ENCODE measurements at places on chromosomes 3 and 15.

GRCh38 chr15:83653639-83654378 is at the start of gene ADAMTSL3:
Gene ADAMTSL3 (plus strand): TSS chr15:83654123. CDS start chr15:83655762, 1,639 bp downstream.
- no peak for DNase-seq

DNA sequence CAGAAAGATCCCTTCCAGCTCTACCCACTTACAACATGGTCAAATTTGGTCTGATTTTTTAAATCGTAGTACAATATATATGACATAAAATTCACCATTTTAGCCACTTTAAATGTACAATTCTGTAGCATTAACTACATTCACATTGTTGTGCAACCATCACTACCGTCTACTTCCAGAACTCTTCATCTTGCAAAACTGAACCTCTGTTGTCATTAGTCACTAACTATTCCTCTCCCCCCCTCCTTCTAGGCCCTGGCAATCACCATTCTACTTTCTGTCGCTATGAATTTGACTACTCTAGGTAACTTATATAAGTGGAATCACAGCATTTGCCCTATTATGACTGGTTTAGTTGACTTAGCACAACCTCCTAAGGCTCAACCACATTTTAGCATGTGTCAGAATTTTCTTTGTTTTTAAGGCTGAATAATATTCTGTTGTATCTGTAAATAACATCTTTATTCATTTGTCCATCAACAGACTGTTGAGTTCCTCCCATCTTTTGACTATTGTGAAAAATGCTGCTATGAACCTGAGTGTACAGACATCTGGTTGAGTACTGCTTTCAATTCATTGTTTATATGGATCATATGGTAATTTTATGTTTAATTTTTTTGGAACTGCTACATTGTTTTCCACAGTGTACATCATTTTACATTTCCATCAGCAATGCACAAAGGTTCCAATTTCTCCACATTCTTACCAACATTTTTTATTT is 35.5 kb upstream of the CCR2 start:
- no peak for DNase-seq

DNA sequence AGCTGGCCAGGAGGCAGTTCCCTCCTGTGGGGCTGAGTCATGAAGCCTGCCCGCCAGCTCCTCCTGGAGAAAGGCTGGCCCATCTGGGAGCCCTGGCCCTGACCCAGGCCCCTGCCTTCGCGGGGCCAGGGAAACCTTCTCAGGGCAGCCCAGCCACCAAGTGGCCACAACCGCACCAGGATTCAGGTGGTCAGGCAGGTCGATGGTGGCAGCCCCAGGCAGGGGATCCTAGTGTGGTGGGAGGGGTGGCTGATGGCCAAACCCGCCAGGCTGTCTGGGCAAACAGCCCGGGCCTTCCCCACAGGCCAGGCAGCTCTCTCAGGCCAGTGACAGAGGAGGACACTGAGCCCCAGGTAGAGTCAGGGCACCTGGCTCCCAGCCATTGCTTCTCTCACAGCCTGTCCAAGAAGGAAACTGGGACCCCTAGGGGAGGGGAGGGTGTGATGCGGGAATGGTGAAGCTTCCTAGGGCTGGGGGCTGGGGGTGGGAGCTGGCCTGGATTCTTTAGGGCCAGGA is 1.2 kb downstream of the TWF2 start:
- DNase-seq = no peak

- DNase-seq = no peak
Measured at GRCh38 chr3:165070682-165071081, 7.6 kb downstream of the SI start.

GRCh38 chr3:167859610-167860009 is 124.1 kb downstream of the SERPINI1 start:
- DNase-seq = no peak

DNA sequence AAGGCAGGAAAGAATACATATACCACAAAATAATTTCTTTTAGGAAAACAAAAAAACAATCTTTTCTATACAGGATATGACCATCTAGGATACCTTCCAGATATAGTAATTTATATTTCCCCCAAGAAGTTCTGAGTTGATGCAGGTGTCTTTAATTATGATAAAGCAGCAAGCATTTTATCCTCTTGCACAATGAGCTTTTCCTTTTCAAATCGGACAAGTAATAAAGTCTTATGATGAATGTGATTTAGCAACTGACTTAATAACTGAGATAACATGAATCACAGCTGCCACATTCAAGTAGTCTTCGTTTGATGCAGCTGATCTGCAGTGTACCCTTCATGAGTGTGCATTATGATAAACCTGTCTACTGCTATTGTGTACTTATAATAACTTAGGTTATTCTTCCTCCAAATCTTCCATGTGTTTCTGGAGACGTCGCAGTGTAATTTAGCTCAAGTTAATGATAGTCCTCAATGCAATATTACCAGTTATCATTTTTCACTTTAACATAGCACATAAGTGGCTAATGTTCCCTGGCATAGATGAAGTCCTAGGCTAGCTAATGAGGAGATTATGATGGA is 260.3 kb upstream of the MRPL3 start:
- DNase-seq = no peak

- no peak for DNase-seq
Measured at GRCh38 chr3:52843108-52843865, 8.5 kb upstream of the MUSTN1 start.

DNA sequence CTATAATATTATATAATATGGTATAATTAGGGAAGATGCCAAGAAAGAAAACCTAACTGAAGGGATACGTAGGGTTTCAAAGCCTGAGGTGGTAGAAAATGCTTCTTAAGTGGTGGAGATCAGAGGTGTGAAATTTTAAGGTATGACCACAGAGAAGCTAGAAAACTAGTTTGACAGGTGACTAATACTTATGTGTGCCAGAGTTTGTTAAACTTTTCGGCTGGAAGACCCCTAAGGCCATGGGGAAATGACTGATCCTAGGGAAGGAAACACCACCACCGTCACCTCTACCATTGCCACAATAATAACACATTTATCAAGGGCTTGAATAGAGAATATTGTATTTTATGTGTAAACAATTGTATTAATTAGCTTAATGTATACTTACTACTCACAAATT is 261.4 kb upstream of the GBE1 start:
- no peak for DNase-seq

GRCh38 chr3:24604215-24604614 is 109.6 kb upstream of the THRB start:
- no peak for DNase-seq

DNA sequence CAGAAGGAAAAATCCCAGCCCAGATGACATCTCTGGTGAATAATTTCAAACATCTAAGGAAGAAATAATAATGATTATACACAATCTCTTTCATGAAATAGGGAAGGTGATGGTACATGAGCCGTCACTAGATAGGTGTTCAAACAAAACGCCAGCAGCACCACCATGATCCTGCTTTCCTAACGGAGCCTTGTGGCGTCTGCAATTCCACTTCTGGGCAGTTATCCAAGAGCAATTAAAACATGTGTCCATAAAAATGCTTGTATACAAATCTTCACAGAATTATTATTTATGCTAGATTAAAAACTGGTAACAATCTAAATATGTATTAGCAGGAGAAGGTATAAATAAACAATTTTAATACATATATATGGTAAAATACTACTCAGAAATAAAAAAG is 33.7 kb downstream of the RTP4 start:
- no peak for DNase-seq

GRCh38 chr3:136343873-136344555 is 93.9 kb downstream of the PCCB start:
- DNase-seq = no peak

DNA sequence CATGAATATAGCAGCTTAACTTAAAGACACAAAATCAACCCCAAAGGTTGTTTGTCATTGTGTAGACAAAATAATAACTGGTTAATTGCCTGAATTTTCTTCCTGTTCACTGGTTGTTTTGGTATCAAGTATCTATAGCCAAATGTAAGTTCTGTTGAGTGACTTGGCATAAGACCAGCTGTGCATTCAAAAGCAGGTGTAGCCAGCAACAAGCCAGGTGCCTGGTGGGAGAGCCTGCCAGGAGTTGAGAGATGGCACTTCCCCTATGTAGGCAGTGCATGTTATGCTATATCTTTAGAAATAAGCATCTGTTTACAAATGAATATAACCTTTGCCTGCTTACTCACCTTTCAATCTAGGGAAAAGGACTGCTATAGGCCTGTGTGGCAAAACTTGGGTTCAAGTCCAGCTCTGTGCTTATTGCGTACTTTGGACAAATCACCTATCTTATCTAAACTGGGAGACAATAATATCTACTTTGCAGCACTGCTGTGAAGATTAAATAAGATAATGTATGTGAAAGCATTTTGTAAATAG is 84.9 kb upstream of the TBL1XR1 start:
- no peak for DNase-seq

DNA sequence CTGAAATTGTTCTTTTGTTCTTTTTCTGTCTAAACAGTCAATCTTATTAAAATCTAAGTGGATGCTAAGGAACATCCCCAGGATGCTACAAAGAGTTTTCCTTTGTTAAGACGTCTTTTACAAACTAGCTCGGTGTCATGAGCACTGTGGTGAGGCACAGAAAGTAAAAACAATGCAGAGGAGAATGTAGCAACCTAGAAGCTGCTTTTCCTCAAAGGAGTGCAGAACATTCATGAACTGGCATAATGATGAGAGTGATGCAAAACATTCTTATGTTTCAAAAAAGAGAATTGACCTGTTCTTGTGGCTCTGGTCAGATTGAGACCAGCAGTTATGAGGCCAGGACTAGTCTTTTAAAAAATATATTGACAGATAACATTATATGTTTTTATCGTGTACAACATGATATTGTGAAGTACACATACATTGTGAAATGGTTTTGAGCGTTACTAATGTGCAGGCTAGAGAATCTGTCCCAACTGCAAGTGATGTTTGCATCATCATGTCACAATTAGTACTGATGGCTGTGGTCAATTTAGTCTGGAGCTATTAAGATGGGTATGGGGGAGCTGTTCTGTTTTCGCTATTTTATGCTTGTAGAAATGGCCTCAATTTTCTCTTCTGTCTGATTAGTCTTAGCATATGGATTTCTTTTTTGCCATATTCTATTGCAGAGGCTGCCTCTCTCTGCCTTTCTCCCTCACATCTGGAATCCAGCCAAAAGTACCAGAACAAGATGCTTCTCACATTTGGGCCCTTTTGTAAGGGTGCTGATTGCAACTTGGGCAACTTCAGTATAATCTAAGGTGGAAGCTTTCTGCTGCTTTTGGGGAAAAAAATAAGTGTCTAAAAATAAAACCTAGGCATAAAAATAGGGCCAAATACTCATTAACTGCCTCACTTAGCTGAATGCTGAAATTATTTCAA is 50.2 kb downstream of the HHLA2 start:
- DNase-seq = no peak

DNA sequence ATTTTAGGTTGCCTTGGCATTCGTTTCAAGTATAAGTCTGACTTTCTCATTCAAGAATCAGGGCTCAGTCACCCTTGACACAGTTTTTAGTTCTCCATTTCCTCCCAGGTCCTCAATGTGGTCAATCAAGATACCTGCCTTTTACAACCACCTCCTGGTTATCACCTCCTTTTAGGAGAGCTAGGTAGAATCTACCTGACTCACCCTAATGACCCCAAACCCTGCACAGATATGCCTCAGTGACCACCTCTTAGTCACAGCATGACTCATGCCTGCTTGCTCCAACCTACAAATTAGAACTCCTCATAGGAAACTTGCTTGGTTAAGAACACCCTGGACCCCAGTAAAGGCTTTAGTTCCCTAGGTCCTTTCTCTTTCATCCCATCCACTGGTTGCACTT is 22.5 kb downstream of the DMXL2 start:
- DNase-seq = no peak

GRCh38 chr15:33724321-33725036 is 243.8 kb upstream of the CHRM5 start:
- no peak for DNase-seq

DNA sequence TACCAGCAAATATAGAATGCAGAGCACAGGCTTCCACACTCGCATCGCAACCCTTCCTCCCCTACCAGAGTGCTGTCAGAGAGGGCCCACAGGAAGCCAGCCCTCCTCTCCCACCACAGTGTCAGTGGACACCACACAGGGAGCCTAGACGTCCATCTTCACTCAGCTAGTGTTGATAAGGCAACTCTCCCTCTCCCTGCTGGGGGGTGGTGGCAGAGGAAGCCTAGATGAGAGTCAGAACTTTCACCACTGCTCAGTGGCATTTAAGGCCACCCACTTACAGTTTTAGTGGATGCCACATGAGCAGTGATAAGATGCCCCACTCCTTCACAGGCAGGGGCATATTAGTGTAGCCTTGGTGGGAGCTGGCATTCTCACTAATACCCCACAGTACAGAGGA is 109.8 kb upstream of the UBE3A start:
- DNase-seq = no peak

GRCh38 chr15:83099290-83099689 is 8.2 kb upstream of the TM6SF1 start:
- no peak for DNase-seq

DNA sequence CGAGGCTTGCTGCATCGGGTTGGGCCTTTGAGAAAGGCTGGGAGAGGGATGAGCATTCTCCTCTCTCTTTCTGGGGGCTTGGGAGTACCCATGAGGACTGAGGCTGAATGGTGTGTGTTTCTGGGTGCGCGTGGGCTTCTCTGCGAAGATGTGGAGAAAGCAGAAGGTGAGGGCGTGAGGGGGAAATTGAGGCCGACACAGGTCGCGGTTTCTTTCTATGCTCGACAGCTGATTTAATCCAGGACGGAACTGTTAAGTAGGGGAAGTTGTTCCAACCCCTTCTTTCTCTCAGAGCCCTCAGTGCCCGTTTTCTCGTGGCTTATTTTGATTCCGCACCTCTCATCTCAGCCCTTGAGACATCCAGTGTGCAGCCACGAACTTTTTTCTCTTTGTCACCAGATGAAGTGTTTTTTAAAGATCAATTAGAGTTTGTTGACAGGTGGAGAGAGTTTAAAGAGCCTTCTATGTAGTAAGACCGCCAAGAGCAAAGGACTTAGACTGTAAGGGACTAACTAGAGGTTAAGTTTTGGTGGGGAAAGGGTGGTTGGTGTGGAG is 711 bp downstream of the STARD9 start:
- no peak for DNase-seq

DNA sequence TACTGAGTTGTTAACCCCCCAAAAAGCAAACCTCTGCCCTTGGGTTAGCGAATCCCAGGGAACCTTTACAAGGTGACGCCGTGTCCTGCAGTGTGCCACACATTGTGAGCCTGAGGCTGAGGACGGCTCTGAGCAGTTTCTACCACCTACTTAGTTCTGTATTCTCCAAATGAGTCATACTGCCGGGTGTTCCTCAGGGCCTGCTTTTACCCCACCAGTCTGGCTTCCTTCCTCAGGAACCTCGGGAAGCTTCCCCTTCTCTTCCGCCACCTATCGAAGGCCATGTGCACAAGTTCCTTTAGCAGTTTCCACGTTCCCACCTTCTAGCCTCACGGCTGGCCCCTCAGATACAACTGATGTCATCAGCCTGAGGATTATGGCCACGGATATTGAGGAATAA is 384.0 kb upstream of the TPM1 start:
- no peak for DNase-seq

- DNase-seq = no peak
Measured at GRCh38 chr3:11022115-11022514, 29.6 kb downstream of the SLC6A1 start.

GRCh38 chr15:35491173-35491572 is 54.8 kb downstream of the DPH6 start:
- DNase-seq = no peak

Measured in immature natural killer cell (primary cell).